ENCODE measurements at places on chromosomes 7 and 10.

GRCh38 chr7:128384726-128385125, 23.2 kb upstream of the PRRT4 start:
- no peak for DNase-seq

- DNase-seq, result no peak
Measured at GRCh38 chr10:111835574-111835973, 348.0 kb downstream of the GPAM start.

GRCh38 chr10:58220769-58221451, 46.8 kb downstream of the IPMK start:
- no peak for DNase-seq

GRCh38 chr7:21579341-21580072, 36.7 kb downstream of the DNAH11 start:
- DNase-seq, result no peak
